ENCODE measurements at places on chromosomes 7 and 10.

GRCh38 chr10:110525349-110526260 lies 27.9 kb downstream of the DUSP5 start:
- no peak for DNase-seq

DNA sequence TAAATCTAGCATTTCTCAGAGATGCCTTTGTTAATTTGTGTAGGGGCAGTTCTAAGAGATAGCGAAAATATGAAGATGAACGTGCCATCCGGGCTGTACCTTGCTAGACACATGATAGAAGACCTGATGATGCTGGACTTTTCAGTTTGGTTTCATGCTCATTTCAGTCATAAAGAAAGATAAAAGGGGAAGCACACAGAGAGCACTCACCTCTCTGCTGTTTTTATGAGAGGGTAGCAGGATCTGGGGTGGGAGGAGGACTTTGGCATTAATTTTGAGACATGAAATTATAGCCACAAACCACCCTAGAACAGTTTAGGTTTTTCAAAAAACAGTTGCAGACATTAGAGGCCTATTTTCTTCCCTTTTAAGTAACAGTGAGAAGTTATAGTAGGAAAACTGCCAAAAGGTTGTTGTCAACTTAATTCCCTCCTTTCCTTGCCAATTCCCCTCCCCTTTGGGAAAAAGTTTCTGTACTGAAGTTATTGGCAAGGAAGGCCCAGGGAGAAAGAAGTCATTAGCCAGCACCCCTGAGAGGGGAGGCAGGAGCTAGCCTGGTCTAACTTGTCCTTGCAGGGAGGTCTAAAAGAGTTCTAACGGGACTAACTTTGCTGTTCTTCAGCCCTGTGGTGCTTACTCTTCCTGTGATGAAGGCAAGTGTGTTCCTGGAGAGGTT lies 2.6 kb downstream of the ST7 start:
- DNase-seq: no peak

- DNase-seq: no peak
Observed at GRCh38 chr10:60901561-60902235, 42.3 kb downstream of the RHOBTB1 start.

DNA sequence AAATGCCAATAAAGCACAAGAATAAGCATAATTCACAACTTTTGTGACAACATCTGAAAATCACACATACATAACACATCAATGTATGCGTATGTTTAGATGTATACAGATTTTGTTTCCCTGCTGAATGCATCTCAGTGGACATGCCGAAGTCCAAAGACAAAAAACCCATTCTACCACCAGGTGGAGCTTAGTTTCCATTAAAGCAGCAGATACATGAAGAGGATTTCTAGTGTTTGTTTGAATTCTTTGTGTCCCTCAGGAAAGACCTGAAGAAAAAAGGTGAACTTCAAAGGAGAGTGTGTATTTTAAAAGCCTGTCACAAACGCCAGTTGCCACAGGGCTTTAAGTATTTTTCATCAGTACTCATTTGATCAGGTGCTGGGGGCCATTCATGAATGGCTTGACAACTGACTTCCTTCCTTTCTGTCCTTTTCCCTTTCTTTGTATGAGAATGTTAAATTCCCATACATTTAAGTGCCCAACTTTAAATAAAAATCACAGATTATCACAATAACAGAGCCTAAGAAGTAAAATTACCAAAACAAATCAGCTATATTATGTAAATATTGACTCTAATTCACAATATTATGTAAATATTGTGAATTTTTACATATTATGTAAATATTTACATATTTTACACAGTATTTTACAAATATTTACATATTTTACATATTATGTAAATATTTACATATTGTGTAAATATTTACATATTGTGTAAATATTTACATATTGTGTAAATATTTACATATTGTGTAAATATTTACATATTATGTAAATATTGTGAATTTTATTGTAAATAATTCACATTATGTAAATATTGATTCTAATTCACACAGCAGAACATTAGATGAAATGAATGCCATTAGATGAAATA lies 343.0 kb downstream of the CRPPA start:
- no peak for DNase-seq

- DNase-seq: no peak
Observed at GRCh38 chr10:58921421-58921855, 255.0 kb upstream of the PHYHIPL start.

DNA sequence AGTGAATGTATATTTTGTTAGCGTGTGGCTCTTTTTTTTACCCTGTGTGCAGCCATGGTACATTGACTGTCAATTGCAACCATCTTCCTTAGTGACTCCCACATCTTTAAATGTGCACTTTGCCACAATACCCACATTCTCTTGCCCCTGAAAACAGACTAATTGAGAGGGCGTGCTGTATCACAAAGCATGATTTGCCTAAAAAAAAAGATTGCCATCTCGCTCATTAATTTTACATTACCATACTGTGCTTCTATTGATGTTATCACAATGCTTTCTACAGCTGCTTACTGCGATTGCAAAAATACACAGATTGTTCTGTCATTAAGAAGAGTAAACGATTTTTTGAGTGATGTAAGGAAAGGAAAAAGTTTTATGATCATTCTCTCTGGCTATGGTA lies 613.1 kb upstream of the NRP1 start:
- DNase-seq: no peak

GRCh38 chr7:81560708-81561107 lies 209.1 kb downstream of the HGF start:
- no peak for DNase-seq

- DNase-seq: no peak
Observed at GRCh38 chr10:79417266-79417665, 28.2 kb downstream of the ZCCHC24 start.

DNA sequence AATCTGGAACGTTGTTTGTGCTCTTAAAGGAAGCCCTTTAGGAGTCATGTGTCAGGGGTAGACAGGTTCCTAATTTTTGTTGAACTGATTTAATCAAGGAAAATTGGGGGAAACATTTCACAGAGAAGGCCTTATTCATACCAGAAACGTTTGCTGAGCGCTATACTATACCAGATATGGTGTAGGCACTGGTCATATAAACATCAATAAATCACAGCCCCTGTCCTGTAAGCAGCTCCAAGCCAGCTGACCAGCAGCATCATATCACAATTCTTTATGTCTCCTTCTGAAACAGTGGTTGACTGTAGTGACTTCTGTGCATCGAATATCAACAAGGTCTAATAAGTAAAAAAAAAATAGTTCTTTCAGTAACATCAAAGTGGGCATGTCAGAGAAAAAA lies 1.1 kb downstream of the TMEM178B start:
- no peak for DNase-seq

GRCh38 chr10:104617831-104618230 lies 23.3 kb upstream of the SORCS3 start:
- no peak for DNase-seq

DNA sequence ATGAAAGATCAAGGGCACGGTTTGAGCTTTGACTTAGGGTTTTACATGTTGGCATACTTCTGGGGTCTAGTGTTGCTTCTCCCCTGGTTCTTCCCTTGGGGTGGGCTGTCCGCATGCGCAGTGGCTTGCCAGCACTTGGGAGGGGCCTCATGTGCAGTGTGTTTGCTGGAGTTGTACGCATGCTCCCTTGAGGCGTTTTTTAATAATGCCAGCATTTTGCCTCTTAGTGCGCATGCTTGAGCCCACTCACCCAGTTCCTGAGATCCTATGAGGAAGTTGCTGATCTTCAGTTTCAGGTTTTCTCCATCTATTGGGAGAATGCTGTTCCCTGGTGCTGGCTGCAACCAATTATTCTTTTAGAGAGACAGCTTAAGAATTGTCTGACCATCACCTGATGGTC lies 113.4 kb upstream of the GPR141 start:
- DNase-seq: no peak

- DNase-seq: no peak
Observed at GRCh38 chr10:63866747-63867140, 345.5 kb downstream of the REEP3 start.

- no peak for DNase-seq
Observed at GRCh38 chr10:81152656-81153055, 615.0 kb downstream of the SH2D4B start.

GRCh38 chr10:31204090-31204489 lies 114.9 kb upstream of the ZEB1 start:
- no peak for DNase-seq

- no peak for DNase-seq
Observed at GRCh38 chr7:54788664-54789063, 29.7 kb upstream of the SEC61G start.

DNA sequence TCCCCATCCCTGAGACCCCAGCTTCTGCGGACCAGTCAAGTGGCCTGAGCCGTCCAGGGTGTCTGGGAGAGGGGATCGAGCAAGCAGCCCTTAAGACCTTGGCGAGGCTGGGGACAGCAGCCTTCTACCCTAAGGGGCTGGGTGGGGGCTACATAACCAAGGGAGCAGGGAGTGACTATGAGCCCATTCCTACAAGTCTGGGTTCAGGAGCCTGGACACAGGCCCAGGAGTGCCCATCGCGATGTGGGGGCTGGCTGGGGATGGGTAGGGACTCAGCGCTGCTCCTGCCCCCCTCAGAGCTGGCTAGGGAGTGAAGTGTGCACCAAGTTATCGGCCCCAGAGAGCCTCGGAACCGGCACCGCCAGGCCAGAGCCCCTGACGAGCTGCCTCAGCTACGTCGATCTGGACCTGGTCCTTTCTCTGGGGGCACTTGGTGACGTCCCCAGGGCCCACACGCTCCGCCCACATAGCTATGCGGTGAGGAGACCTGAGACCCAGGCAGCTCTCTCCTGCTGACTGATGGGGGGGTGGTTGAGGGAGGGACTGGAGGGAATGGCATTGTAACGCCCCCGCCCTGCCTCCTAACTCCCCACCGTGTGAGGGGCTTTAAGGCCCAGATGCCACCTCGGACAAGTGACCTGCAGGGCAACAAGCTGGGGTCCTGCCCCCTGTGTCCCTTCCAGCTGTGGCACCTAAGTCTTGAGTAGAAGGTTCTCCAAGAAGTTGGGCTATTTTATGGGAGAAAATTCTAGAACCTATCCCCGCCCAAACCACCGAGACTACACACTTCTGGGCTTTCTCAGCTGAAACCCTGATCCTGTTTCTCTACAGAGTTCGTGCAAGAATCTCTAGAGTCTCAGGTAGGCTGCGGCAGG lies 2.5 kb downstream of the SAP25 start:
- no peak for DNase-seq

DNA sequence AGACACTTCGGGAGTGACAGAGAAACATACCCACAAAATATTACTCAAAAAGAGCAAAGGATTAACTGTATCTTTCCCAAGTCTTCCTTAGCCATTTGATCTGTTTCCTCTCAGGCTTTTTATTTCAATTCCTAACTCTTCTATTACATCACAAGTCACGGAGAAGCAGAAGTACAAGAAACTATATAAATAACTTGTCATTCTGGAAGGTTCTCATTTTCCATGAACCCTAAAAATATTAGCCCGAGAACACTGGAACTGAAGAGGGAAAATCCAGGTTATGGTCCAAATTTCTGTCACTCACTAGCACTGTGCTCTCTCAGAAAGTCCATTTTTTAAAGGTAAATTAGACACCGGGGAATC lies 98.0 kb downstream of the GRB10 start:
- no peak for DNase-seq

DNA sequence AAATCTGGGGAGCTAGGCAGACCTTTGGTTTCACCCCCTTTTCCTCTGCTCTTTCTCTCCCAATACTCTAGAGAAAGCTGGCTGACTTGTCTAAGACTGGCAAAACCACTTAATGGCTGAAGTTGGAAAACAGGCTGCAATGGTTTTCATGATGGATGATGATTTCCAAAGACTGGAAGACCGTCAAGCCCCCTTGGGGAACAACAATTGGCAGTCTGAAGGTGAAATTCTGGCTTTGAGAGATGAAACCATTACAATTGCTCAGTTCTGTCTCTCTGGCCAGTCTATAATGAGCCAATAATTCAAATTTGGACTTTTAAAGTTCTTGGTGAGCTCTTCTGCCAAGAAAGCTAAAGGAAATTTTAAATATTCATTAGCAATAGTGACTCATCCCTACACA lies 680.5 kb downstream of the PARD3 start:
- DNase-seq: no peak

- no peak for DNase-seq
Observed at GRCh38 chr7:27113991-27114769, 11.7 kb upstream of the HOXA2 start.

DNA sequence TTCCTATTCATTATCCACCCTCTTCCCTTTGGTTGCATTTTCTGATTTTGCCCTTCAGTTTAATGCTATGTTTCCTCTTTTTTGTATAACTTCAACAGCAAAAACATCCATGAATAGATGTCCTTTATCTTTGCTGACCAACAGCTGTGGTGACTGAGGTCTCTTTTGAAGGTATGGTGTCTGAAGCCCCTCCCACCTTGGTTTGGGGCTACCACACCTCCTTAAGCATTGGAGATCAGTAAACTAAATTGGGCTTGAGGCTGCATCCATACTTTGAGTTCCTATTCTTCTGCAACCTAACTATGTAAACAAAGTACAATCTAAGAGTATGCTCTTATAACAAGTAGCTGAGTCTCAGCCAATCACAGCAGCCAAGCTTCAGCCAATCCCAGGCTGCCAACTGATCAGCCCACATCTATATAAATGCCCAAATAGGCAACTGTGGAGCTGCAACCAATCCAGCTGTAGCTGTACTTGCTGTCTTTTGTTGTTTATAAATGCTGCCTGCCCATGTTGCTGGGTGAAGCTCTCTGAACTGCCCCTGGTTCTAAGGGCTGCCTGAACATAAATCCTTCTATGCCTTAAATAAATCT lies 69.4 kb upstream of the PDLIM1 start:
- no peak for DNase-seq

GRCh38 chr10:37711617-37712488 lies 145.6 kb downstream of the ZNF248 start:
- no peak for DNase-seq

GRCh38 chr7:112161253-112162141 lies 44.7 kb downstream of the DOCK4 start:
- no peak for DNase-seq

All from activated naive CD4-positive, alpha-beta T cell (primary cell).